NCI-H2171 treated with DMSO at 0.1 percent for 48 hours (cell line): ENCODE measurements at places on chromosomes 16 and 17.

DNA sequence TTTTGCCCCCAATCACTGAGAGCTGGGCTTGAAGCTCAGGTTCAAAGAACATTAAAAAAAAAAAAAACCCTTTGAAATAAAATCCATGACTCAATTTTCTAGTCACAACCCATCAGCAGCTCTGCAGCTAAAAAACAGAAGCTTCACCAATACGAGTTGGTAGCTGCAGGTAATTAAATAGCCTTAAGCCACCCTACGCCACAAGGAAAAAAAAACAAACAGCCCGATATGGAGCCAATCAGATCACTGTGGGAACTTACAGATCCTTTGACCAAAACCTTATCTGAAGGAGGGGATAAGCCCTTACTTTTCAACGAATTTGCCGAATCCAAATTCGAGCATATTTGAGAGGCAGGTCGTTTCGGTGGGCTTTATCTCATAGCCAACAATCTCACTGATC lies 69.3 kb downstream of the DNAH3 start:
- no peak for DNase-seq

GRCh38 chr17:82519971-82520903 lies 705 bp downstream of the FOXK2 start:
- DNase-seq, result peak; percentile 36

GRCh38 chr16:55046916-55047315 lies 116.3 kb downstream of the IRX5 start:
- no peak for DNase-seq

GRCh38 chr17:76265624-76266243 lies 586 bp downstream of the UBALD2 start:
- peak; percentile 47 for DNase-seq

DNA sequence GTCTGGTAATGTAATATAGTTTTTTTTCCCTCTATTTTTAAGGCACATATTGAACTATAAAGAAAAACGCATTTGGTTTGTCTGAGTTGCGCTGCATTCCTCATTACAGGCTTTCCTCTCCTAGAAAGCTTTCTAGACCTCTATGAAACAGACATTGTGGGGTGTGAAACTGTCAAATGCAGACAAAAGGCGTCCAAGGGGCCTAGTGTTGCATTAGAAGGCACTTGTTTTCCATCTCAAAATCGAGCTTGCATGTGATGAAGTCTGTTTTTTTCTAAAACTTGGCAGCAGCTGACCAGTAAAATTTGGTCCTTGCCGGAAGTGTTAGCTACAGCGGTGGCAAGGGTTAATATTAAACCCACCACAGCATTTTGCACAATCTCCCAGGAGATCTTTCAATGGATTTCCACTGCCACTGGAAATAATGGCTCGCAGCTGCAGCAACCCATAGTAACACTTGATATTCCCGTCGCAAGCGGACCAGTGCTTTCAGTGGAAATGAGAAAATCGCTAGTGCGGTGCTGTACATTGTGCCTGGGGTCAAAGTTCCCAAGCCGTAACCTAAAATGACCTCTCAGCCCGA lies 602.6 kb downstream of the KCNJ2 start:
- DNase-seq, result no peak

DNA sequence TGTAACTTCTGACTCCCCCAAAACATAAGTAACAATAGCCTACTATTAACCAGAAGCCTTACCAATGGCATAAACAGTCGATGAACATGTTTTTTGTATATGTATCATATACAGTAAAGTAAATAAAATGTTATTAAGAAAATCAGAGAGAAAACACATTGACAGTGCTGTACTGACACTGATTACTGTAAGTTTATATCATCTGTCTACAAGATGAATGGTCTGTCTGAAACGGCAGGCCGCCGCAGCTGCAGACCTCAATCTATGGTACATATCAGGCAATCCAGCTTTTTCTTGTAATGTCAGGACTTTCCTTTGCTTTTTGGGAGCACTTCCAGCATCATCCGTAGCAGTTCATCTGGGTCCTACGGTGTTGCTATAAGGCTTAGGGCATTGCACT lies 44.2 kb upstream of the RPH3AL start:
- no peak for DNase-seq

DNA sequence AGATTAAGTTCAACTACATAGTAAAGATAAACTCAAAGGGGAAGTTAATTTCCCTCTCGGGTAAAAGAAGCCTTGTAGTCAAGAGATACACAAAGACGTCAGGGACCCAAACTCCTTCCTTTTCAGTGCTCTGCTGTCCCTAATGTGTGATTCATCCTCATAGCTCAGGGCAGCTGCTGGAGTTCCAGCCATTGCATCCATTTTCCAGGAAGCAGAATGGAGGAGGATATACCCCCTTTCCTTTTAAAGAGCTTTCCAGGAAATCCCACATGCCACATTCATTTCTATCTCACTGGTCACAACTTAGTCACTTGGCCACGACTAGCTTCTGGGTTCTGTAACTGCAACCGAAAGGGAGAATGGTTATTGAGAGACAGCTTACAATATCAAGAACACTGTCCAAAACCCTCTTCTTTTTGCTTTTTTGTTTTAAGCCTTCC lies 95.3 kb downstream of the SOCS1 start:
- DNase-seq, result no peak

- DNase-seq, result no peak
Measured at GRCh38 chr17:9484789-9485188, 90.8 kb downstream of the STX8 start.

GRCh38 chr17:50841277-50841948 lies 6.0 kb downstream of the WFIKKN2 start:
- DNase-seq, result no peak

- no peak for DNase-seq
Measured at GRCh38 chr16:50499254-50499653, 48.9 kb upstream of the NKD1 start.

DNA sequence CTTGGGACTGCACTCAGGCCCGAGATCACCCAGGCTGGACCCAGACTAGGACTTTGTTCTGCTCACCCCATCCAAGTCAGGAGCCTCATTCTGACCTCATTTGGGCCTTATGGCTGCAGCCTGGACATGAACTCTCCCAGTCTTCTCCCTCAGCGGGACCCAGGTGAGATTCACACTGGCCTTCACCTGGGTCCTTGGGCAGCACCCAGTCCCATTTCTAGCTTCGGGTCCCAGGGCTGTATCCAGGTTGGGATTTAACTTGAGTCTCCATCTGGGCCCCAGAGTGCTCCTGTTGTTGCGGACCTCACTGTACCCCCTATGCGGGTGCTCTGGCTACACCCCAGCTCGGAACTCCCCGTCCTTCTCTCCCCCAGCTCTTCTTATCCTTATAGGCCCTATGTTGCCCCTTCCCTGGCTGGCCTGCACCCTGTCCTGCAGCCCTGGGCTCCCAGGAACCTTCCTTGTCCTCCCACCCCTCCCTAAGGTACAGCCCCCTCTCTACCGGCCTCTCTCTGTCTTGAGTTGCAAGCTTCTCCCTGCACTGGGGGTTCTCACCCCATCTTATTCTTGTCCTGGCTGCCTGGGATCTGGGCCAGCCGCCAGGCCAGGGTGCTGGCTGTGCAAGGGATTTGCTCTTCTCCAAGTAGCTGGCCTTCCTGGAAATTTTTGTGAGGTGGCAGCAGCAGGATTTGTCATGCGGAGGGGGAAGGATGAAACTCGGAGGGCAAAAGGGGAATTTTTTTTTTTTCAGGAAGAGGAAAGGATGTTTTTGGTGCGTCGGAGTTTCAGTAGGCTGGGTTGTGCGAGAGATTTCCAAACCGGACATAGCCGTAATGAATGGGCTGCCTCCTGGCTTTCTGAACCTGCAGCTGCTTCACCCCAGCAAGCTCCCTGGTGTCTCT lies 904 bp downstream of the MAP2K3 start:
- peak; percentile 18 for DNase-seq

DNA sequence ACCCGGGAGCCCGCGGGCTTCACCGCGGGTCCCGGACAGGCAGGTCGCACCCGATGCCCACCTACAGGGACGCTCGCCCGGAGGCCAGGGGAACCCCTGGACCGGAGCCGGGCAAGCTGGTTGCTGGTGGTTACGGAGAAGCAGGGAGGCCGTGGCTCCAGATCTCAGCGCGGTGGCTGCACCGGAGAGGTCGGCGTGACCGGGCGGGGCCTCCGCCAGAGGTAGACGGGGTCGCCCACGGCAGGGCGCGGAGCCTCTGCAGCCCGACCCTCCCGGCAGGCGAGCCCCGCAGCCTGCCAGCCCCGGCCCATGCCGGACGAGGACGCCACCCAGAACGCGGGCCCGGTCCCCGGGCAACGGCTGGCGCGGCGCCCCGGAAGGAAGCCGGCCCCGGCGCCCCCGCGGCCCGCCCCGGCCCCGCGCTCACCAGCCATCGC lies 341 bp downstream of the PCYT2 start:
- no peak for DNase-seq

DNA sequence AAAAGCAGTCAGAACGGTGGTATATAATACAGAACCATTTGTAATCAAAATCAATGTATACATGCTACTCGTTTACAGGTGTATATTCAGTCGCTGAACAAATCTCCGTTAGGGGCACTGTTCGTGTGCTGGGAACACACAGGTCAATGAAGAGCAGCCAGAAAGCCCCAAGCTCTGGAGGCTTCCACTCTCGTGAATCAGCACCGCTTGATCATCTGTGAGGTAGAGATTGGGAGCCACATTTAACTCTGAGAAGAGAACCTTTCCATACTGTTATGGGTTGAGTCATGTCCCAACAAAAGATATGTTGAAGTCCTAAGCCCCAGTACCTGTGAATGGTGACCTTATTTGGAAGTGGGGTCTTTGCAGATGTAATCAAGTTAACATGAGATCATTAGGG lies 5.4 kb upstream of the CYTH1 start:
- DNase-seq, result no peak

GRCh38 chr17:73645050-73645871 lies 1.0 kb upstream of the SDK2 start:
- DNase-seq, result peak; percentile 63

GRCh38 chr16:71367241-71367976 lies 8.9 kb downstream of the CALB2 start:
- DNase-seq, result peak; percentile 11

DNA sequence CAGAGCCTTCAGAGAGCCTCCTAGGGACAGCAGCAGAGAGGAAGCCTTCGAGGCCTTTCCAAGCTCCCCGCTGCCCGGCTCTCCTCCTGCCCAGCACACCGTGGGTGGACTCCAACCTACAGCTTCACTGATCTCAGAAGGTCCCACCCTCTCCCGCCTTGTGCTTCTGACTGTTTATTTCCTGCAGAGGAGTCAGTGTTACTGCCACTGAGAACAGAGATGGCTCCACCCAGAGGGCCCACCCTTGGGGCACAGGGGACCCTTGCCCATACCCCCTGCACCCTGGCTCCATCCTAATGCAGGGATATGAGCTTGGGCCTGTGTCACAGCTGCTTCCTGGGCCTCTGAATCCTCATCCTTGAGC lies 52.8 kb upstream of the TOB1 start:
- no peak for DNase-seq

DNA sequence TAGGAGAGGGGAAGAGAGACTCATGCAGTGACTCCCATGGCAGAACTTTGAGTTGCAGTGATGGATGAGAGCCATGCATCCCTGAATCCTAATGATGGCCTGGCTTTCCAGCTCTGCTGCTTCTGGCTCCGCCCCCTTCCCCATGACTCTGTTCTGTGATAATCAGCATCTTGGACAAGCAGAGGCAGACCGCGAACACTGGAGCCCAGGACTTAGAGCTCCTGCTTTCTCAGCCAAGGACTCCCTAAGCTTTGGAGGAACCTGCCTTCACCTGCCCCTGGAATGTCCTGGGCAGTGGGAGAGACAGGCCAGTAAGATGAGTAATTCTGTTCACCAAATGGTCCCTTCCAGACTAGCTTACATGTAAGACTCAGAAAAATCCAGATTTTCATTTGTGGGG lies 12.5 kb downstream of the CCDC92B start:
- peak; percentile 44 for DNase-seq

- peak; percentile 81 for DNase-seq
Measured at GRCh38 chr17:72556944-72557826, 436.4 kb downstream of the SOX9 start.

DNA sequence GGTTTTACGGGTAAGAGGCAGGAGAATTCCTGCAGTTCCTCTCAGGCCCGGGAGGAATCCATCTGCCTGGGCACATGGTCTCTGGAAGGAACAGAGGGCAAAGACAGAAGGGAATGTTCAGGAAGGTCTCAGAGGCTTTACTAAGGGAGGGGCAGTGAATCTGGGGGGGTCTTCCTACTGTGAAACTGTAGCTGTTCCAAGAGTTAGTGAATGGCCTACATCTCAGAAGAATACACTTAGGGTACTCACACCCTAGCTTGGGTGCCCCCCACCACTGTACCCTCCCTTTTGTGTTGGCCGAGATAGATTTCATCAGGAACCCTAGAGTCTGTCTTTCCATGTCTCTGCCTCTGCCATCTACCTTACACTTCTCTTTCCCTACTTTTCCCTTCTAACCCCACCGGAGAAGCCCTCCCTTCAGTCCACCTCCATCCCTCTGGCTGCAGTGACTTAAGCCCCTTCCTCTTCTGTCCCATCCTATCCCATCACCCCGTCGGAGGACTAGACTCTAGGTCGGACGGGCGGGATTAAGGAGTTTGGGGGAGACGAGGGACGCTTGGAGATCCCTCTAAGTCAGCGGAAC lies 316 bp downstream of the DLG4 start:
- no peak for DNase-seq
